ENCODE measurements at places on chromosomes 12 and 14. TPM values are rescaled to one million over a fixed set of nuclear protein-coding genes. Genes with fewer than 3 reads are reported as not detected.

OTUB2 gene
- 2.3 TPM for total RNA-seq

B3GNT4 gene
- 0.38 TPM for total RNA-seq

GRCh38 chr12:89289720-89290119 lies 62.6 kb downstream of the DUSP6 start:
- H3K4me1 ChIP-seq, result peaks cover 4% of the 10 kb centered on the region
- no peaks in the 10 kb centered on the region for H3K36me3 ChIP-seq
- no peak overlapping the region for H3K4me3 ChIP-seq
- no peak overlapping the region for H3K27ac ChIP-seq

GRCh38 chr12:34397591-34398365 lies 375.5 kb downstream of the ALG10 start:
- peaks cover 3% of the 10 kb centered on the region for H3K27me3 ChIP-seq
- no peaks in the 10 kb centered on the region for H3K4me1 ChIP-seq
- H3K27ac ChIP-seq, result no peak overlapping the region
- DNase-seq, result peak; percentile 1

TGFB3 gene
- total RNA-seq, result 1.5 TPM

- peaks cover 72% of the 10 kb centered on the region for H3K36me3 ChIP-seq
- no peak for DNase-seq
- H3K4me1 ChIP-seq, result peaks cover 21% of the 10 kb centered on the region
- H3K4me3 ChIP-seq, result peak overlapping the region; percentile 69
- no peak overlapping the region for H3K27ac ChIP-seq
Observed at GRCh38 chr12:109915171-109916040, 15.3 kb downstream of the TCHP start.

TPPP2 gene
- total RNA-seq, result 0.62 TPM

DNA sequence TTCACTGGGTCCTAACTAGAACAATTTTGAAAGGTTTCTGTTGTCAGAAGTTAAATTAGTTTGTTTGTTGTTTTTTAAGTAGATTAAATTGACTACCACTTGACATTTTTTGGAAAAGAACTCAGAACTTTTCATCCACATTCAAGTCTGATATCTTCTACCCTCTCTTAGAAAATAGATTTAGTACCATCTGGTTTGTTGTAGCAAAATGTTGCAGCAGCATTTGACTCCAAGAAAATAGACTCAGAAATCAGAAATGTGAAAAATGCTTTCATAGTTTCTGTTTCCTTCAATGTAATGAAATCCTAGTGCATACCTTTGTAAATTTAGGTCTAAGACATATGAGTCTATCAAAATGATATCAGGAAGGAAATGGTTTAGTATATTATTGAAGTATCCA lies 256.3 kb upstream of the CLEC14A start:
- H3K4me1 ChIP-seq, result no peaks in the 10 kb centered on the region
- no peaks in the 10 kb centered on the region for H3K36me3 ChIP-seq
- H3K27ac ChIP-seq, result no peak overlapping the region
- no peak overlapping the region for H3K4me3 ChIP-seq
- H3K27me3 ChIP-seq, result no peaks in the 10 kb centered on the region

GRCh38 chr12:31728289-31728916 lies 418 bp downstream of the AMN1 start:
- H3K27me3 ChIP-seq, result peaks cover 11% of the 10 kb centered on the region
- no peak for DNase-seq
- peak overlapping the region; percentile 96 for H3K27ac ChIP-seq
- peak overlapping the region; percentile 92 for H3K4me3 ChIP-seq
- peaks cover 20% of the 10 kb centered on the region for H3K36me3 ChIP-seq

KRT71 gene
- not detected for total RNA-seq

GRCh38 chr12:52355176-52355575 lies 12.1 kb downstream of the KRT85 start:
- peaks cover 8% of the 10 kb centered on the region for H3K4me1 ChIP-seq
- H3K36me3 ChIP-seq, result no peaks in the 10 kb centered on the region
- H3K27me3 ChIP-seq, result peaks cover 7% of the 10 kb centered on the region
- DNase-seq, result no peak

DNA sequence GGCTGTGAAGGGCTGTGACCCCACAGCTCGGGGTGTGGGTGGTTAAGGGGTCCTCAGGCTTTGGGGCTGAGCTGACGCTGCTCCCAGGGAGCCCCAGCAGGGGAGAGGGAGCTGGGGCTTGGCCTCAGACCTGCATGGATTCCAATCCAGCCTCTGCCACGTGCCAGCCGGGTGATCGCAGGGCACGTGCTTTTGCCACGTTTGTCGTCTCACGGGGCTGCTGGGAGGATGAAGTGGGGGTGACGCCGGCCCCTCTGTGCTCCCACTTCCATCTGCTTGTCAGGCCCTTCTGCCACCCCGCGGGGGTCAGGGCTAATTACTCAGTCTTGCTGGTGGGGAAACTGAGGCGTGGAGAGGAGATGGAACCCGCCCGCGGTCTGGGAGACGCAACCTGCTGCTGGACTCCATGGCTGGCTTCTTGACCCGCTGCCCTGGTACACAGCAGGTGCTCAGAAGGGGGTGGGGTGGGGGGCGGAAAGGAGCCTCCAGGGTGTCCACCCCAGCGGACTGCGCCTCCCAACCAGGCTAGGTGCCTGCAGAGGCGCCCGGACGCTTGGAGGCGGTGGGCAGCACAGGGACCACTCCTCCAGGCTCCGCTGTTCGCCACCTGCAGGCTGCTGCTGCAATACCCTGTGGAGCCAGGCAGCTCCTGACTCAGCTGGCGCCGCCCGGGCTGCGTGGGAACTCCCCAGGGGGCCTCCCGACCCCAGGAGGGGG lies 36.4 kb upstream of the PRIMA1 start:
- H3K27me3 ChIP-seq, result peaks cover 4% of the 10 kb centered on the region
- H3K4me3 ChIP-seq, result no peak overlapping the region
- no peak overlapping the region for H3K27ac ChIP-seq
- H3K4me1 ChIP-seq, result no peaks in the 10 kb centered on the region
- no peaks in the 10 kb centered on the region for H3K36me3 ChIP-seq

DNA sequence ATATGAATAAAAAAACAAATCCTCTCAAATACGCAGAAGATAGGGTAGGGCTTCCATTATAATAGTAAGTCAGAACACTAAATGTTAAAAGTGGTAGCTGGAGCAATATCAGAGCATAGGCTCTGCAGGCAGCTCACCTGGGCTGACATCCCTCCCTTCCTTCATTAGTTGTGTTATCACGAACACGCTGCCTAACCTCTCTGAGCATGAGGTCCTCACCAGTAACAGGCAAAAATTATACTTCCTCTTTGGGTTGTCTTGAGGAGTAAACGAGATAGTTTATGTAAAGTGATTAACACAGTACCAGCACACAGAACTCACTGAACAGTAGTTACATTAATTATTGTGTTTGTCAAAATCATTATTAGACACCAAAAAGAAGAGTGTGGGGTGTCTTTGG lies 154.3 kb downstream of the STXBP6 start:
- H3K4me3 ChIP-seq, result no peak overlapping the region
- H3K36me3 ChIP-seq, result no peaks in the 10 kb centered on the region
- DNase-seq, result no peak
- H3K4me1 ChIP-seq, result peaks cover 7% of the 10 kb centered on the region
- H3K27me3 ChIP-seq, result peaks cover 2% of the 10 kb centered on the region
- H3K27ac ChIP-seq, result no peak overlapping the region

DNA sequence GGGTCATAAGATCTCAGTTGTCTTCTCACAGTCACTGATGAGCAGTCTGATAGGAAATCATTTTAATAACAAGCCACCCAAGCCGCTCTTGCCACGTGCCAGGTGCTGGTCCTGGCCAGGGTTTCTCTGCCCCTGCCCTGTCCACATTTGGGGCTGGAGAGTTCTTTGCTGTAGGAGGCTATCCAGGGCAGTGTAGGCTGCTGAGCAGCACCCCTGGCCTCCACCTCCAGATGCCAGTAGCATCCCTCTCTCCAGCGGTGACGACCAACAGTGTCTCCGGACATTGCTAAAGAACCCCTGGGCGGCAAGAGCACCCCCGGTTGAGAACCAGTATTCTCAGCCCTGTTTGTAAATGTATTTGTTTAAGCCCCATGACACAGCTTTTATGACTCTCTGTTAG lies 243.7 kb downstream of the GLT1D1 start:
- no peak overlapping the region for H3K27ac ChIP-seq
- no peak overlapping the region for H3K4me3 ChIP-seq
- H3K4me1 ChIP-seq, result no peaks in the 10 kb centered on the region
- peaks cover 2% of the 10 kb centered on the region for H3K27me3 ChIP-seq

DNA sequence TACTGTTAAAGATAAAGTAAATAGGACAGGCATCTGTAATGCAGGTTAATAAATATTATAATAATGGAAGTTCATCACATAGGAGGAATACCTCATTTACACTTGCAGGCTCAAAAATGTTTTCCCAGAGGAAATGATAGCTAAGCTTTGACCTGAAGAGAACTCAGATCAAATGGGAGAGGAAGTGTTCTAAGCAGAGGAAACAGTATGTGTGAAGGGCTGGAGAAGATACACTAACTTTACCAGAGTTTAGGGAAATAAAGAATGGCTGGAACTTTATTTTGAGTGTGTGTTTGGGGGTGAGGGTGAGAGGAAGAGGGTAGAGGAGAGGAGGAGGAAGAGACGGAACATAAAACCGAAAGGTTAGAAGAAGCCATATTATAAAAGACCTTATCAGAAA lies 34.0 kb upstream of the AP4S1 start:
- H3K27me3 ChIP-seq, result no peaks in the 10 kb centered on the region
- no peak for DNase-seq
- H3K4me1 ChIP-seq, result peaks cover 17% of the 10 kb centered on the region
- no peak overlapping the region for H3K4me3 ChIP-seq

TAC3 gene
- 18.0 TPM for total RNA-seq

TAS2R30 gene
- total RNA-seq, result 1.7 TPM

Measured in endothelial cell (in vitro differentiated cells).